Activated CD8-positive, alpha-beta T cell treated with anti-CD3 and anti-CD28 coated beads, Interleukin-2, amount 10 ng/mL, durations not matched to agents 7 days and 5 days (primary cell): ENCODE measurements at places on chromosomes 6 and 20. TPM values are rescaled to one million over a fixed set of nuclear protein-coding genes. Genes with fewer than 3 reads are reported as not detected.

DNA sequence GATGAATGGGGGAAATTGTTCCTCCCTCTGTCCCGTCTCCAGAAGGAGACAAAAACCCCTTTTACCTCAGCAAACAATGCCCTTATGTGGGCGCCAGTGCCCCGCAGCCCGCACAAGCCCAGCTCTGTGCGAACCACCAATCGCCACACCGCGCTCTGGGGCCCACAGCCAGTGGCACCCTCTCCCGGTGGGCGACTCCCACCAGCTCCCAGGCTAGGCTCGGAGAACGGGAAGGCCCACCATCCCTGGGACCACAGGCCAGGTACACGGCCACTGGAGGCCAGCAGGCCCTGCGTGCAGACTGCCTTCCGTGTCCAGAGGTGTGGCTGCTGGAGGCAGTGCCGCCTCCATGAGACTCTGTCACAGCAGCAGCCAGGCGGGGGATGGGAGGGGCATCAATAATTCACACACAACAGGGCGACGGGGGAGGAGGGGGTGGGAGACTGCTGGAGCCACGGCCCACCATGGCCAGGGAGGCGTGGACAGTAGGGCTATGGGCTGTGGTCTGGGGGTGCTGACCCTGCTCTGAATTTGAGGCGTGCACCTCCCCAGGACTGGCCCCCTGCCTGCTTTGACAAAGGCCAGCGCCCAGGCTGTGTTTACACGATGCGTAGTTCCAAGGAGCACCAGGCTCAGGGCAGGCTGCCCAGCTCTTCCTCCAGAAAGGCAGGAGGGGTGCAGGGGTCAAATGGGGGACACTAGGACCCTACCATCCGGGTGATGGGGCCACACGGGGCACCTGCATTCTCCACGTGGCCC, 105.7 kb downstream of the ASXL1 start:
- no peak for DNase-seq
- no peaks in the 10 kb centered on the region for H3K4me1 ChIP-seq
- H3K4me3 ChIP-seq: no peak overlapping the region
- H3K27me3 ChIP-seq: no peaks in the 10 kb centered on the region
- H3K36me3 ChIP-seq: no peaks in the 10 kb centered on the region

GRCh38 chr6:20773822-20774221, 239.6 kb downstream of the CDKAL1 start:
- no peak for DNase-seq
- no peaks in the 10 kb centered on the region for H3K4me1 ChIP-seq
- H3K4me3 ChIP-seq: no peak overlapping the region
- peaks cover 2% of the 10 kb centered on the region for H3K36me3 ChIP-seq

DNA sequence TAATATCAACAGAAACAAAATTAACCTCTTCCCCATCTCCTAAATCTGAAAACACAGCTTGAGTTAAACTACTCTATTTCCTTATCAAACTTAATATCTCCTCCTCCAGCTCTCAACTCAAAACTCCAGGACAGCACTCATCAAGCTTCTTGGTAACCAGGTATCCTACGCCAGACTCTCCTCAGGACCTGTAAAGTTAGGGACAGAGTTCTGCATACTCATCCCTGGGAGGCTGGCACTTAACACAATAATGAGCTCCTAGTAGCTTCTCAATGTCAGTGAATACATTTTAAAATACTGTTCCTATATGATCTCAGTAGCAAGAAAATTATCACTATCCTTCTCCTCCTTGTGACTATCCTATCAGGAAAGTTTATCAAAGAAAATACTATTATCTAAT, 240.3 kb downstream of the PTPRK start:
- peaks cover 16% of the 10 kb centered on the region for H3K4me1 ChIP-seq
- no peaks in the 10 kb centered on the region for H3K27me3 ChIP-seq
- no peak overlapping the region for H3K4me3 ChIP-seq
- H3K36me3 ChIP-seq: no peaks in the 10 kb centered on the region
- DNase-seq: no peak

- no peaks in the 10 kb centered on the region for H3K36me3 ChIP-seq
- H3K4me3 ChIP-seq: no peak overlapping the region
- peaks cover 14% of the 10 kb centered on the region for H3K4me1 ChIP-seq
- no peak overlapping the region for H3K27ac ChIP-seq
- no peak for DNase-seq
Measured at GRCh38 chr6:124885171-124885570, 77.1 kb upstream of the RNF217 start.

GRCh38 chr20:19406381-19406780, 193.9 kb downstream of the SLC24A3 start:
- DNase-seq: no peak
- peaks cover 12% of the 10 kb centered on the region for H3K27me3 ChIP-seq
- no peaks in the 10 kb centered on the region for H3K36me3 ChIP-seq
- H3K27ac ChIP-seq: no peak overlapping the region
- no peak overlapping the region for H3K4me3 ChIP-seq

- no peaks in the 10 kb centered on the region for H3K36me3 ChIP-seq
- no peak for DNase-seq
- no peaks in the 10 kb centered on the region for H3K4me1 ChIP-seq
- H3K27ac ChIP-seq: no peak overlapping the region
- H3K27me3 ChIP-seq: no peaks in the 10 kb centered on the region
- H3K4me3 ChIP-seq: no peak overlapping the region
Measured at GRCh38 chr6:112951829-112952228, 604.7 kb downstream of the RFPL4B start.

GRCh38 chr6:81228912-81229555, 523.4 kb downstream of the TENT5A start:
- H3K4me1 ChIP-seq: no peaks in the 10 kb centered on the region
- DNase-seq: no peak
- H3K27ac ChIP-seq: no peak overlapping the region
- no peaks in the 10 kb centered on the region for H3K27me3 ChIP-seq
- H3K4me3 ChIP-seq: no peak overlapping the region

GRCh38 chr6:3553254-3553653, 96.4 kb upstream of the SLC22A23 start:
- peaks cover 22% of the 10 kb centered on the region for H3K27me3 ChIP-seq
- H3K4me3 ChIP-seq: no peak overlapping the region
- no peaks in the 10 kb centered on the region for H3K4me1 ChIP-seq
- no peaks in the 10 kb centered on the region for H3K36me3 ChIP-seq
- no peak for DNase-seq

DNA sequence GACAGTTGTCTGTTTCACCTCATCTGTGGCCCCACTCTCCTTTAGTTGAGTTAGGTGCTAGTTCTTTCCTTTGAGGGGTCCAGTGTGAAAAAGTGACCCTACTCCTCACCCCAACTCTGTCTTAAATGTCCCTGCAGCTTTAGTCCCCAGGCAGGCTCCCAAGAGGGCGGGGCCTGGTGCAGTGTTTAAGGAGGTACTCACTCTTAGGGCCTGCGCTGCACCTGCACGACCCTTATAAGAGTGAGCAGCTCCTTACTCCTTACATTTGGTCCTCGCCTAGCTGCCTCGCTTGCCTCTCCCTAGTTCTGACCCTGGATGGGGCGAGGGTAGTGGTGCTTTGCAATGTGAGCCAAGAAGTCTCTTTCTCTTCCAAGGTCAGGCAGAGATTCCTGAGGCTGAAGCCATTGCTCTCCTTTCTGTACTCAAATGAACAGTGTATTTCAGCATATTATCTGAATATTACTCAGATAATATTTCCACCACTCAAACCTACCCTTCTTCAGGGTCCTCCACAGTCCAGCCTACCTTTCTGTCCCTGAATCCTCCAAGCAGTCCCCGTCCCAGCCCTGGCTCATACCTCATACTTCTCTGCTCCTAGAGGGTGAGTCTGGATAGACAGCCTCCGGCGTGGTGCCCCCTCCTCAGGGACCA, 11.9 kb upstream of the VEGFA start:
- H3K36me3 ChIP-seq: no peaks in the 10 kb centered on the region
- peaks cover 22% of the 10 kb centered on the region for H3K27me3 ChIP-seq
- H3K27ac ChIP-seq: no peak overlapping the region
- DNase-seq: no peak
- H3K4me3 ChIP-seq: no peak overlapping the region

- no peaks in the 10 kb centered on the region for H3K27me3 ChIP-seq
- no peaks in the 10 kb centered on the region for H3K36me3 ChIP-seq
- no peak overlapping the region for H3K27ac ChIP-seq
- no peak overlapping the region for H3K4me3 ChIP-seq
- DNase-seq: no peak
Measured at GRCh38 chr6:100084316-100084990, 90.4 kb upstream of the MCHR2 start.

DNA sequence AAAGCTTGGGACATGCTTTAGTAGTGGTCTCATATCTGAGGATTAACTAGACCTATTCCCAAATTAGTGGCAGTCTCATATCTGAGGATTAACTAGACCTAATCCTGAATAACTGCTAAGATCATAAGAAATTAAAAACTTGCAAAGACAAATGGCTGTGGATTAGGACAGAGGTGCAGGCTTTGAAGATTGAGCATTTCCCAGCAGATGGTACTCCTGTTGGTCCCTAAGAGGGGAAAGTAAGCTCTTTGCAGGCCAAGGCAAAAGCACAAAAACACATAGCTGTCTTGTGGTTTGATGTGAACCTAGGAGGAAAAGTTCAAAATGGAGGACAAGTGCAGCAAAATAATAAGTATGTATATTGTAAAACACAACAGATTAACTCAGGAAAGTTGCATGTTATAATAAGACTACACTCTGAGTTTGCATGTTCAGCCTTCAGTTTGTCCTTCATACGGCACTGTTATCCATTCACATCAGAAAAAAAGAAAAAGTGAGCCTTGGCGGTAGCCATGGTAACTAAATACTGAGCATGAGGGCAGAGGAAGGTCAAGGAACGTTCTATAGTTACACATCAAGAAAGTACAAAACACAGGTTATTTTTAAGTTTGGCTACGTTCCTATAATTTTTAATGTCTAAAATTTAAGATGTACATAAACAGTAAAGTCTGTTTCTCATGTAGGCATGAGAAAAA, 62.8 kb downstream of the FILIP1 start:
- H3K4me3 ChIP-seq: no peak overlapping the region
- H3K27ac ChIP-seq: no peak overlapping the region
- H3K36me3 ChIP-seq: no peaks in the 10 kb centered on the region
- H3K27me3 ChIP-seq: peaks cover 3% of the 10 kb centered on the region
- DNase-seq: no peak

GRCh38 chr20:25237610-25238318, 10.1 kb upstream of the PYGB start:
- peaks cover 27% of the 10 kb centered on the region for H3K4me1 ChIP-seq
- H3K4me3 ChIP-seq: no peak overlapping the region
- peak; percentile 57 for DNase-seq
- H3K36me3 ChIP-seq: no peaks in the 10 kb centered on the region
- H3K27me3 ChIP-seq: peaks cover 16% of the 10 kb centered on the region

- H3K27ac ChIP-seq: no peak overlapping the region
- H3K4me1 ChIP-seq: peaks cover 5% of the 10 kb centered on the region
- no peak overlapping the region for H3K4me3 ChIP-seq
Measured at GRCh38 chr6:84526631-84527030, 237.8 kb downstream of the TBX18 start.

DNA sequence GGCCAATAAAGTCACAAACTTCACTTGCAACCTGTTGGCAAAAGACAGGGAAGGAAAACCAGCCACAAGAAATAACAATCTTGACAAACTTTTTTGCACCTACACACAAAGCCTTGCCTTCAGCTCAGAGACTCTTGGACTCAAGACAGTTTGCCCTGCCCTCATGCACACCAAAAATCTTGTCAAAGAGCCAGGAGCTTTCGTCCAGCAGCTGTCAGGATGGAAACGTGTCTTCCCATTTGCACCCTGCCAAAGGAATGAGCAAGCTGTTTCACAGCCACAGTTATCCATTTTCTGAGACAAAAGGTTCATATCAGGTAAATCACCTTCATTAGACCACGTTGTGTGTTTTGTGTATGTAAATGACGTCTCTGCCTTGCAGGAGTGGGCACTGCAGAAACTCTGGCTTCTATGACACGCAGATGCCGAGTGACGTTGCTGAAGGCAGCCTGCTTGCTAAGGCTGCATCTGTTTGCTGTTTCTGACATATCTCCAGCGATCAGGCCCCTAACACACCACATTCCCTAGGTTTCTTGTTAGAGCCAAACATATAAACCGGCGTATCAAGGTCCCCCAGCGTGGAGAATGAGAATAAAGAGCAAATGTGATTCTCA, 193.4 kb downstream of the SYNDIG1 start:
- no peak overlapping the region for H3K4me3 ChIP-seq
- no peaks in the 10 kb centered on the region for H3K4me1 ChIP-seq
- H3K27me3 ChIP-seq: no peaks in the 10 kb centered on the region
- no peaks in the 10 kb centered on the region for H3K36me3 ChIP-seq
- H3K27ac ChIP-seq: no peak overlapping the region
- no peak for DNase-seq

- no peaks in the 10 kb centered on the region for H3K27me3 ChIP-seq
- DNase-seq: no peak
- H3K36me3 ChIP-seq: no peaks in the 10 kb centered on the region
- H3K4me3 ChIP-seq: no peak overlapping the region
Measured at GRCh38 chr6:163814494-163815364, 400.2 kb downstream of the QKI start.

DNA sequence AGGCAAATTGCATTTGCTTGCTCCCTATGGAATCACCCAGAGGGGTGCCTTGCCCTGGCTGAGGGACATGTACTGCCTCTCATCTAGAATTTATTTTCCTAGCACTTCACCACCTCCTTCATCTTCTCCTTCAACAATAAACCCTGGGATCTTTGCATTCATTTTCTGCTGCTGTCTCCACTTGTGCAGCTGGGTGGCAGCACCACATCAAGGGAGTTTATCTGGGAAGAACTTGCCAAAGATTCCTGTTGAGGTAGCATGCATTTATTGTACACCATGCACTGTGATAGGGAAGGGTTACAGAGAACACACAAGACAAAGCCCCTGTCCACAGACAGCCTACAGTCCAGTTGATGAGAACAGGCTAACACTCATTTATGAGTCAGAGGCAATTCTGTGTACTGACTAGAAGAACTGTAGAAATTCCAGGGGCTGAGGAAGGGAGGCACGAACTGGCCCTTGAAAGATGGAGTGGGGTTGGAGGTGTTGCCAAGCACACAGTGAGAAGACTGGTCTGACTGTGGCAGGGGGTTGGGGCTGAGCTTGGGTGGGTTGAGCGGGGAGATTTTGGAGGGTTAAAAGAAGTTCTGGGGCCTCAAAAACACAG, 17.5 kb downstream of the C20orf173 start:
- H3K27ac ChIP-seq: no peak overlapping the region
- peaks cover 45% of the 10 kb centered on the region for H3K36me3 ChIP-seq
- H3K27me3 ChIP-seq: no peaks in the 10 kb centered on the region
- H3K4me1 ChIP-seq: peaks cover 7% of the 10 kb centered on the region
- DNase-seq: no peak
- H3K4me3 ChIP-seq: no peak overlapping the region

- no peak for DNase-seq
- peaks cover 10% of the 10 kb centered on the region for H3K4me1 ChIP-seq
- no peak overlapping the region for H3K4me3 ChIP-seq
- H3K27ac ChIP-seq: no peak overlapping the region
- H3K36me3 ChIP-seq: no peaks in the 10 kb centered on the region
- H3K27me3 ChIP-seq: no peaks in the 10 kb centered on the region
Measured at GRCh38 chr6:47196113-47196512, 113.6 kb downstream of the TNFRSF21 start.

- H3K27me3 ChIP-seq: no peaks in the 10 kb centered on the region
- DNase-seq: no peak
- H3K36me3 ChIP-seq: no peaks in the 10 kb centered on the region
- H3K4me1 ChIP-seq: no peaks in the 10 kb centered on the region
- H3K27ac ChIP-seq: no peak overlapping the region
- no peak overlapping the region for H3K4me3 ChIP-seq
Measured at GRCh38 chr6:56154076-56154475, 93.3 kb downstream of the COL21A1 start.

The EPB41L1 gene
- not detected for total RNA-seq

The LPA gene
- total RNA-seq: not detected

The COL21A1 gene
- total RNA-seq: not detected

The RSPO3 gene
- total RNA-seq: not detected

The PSMB8 gene
- 397 TPM for total RNA-seq

The BPI gene
- not detected for total RNA-seq

The TINAG gene
- not detected for total RNA-seq

The MAS1 gene
- not detected for total RNA-seq

The ACSS1 gene
- 40.9 TPM for total RNA-seq

The ID4 gene
- total RNA-seq: not detected

The SPATA25 gene
- total RNA-seq: 1.4 TPM

The MCHR2 gene
- not detected for total RNA-seq
